Progenitor cell of endocrine pancreas (in vitro differentiated cells): ENCODE measurements at places on chromosomes 12 and 14. TPM values are rescaled to one million over a fixed set of nuclear protein-coding genes. Genes with fewer than 3 reads are reported as not detected.

- DNase-seq: no peak
Measured at GRCh38 chr12:84922693-84923092, 10.1 kb upstream of the SLC6A15 start.

- DNase-seq: no peak
Measured at GRCh38 chr14:89507926-89508460, 91.0 kb upstream of the FOXN3 start.

DNA sequence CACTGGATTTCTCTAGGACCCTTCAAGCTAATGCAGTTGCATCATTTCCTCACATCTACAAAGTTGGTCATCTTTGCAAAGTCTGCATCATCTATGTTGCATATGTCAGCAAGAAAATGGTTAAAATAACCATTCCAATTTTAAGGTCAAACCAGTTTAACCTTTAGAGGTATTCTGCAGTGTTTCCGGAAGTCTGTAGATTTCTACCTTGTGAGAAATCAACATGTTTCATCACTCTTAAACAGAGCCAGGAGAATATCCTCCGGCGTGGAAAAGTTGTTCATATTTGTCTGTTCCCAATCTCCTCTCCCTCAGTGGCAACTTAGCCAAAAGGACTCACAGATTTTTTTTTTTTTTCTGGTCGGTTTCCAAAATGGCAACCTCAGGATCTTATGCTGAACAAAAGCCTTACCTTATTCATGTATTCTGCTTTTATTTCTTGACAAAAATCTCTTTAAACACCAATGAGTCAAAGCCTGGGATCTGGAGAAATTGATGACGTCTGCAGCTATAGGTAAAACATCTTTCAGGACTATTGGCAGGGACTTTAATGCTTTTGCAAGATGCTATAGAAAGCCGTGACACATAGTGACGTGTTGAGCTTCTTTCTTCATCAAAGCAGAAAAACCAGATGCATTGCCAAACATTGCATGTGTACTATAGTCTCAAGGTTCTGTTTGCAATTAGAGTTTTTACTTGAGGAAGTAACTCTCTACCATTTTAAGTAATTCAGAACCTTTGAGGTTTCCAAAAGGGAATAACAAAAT lies 16.0 kb upstream of the CDK17 start:
- no peak for DNase-seq

GRCh38 chr12:79151956-79152355 lies 287.4 kb downstream of the SYT1 start:
- no peak for DNase-seq

DNA sequence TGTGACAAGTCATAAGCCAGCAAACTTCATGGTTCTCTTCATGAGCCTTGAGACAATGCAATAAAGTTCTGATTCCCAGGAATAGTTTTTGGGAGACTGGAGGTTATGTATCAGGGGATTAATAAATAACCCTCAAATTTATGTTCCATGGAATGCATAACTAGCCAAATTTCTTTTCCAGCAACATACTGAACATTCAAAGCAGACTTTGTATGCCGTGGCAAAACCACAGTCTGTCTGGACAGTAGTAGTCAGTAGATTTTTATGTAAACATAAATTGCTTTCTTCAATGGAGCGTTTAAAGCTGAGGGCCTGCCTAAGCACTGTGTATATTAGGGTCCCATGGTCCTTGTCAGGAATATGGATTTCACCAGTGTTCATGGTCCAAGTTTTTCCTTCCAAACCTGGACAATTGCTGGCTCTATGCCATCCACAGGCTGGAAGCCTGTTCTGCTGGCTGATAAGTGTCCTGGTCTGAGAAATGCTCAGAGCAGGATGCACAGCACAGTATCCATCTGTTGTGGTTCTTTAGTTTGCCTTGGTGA lies 144.9 kb downstream of the SRGAP1 start:
- DNase-seq: no peak

DNA sequence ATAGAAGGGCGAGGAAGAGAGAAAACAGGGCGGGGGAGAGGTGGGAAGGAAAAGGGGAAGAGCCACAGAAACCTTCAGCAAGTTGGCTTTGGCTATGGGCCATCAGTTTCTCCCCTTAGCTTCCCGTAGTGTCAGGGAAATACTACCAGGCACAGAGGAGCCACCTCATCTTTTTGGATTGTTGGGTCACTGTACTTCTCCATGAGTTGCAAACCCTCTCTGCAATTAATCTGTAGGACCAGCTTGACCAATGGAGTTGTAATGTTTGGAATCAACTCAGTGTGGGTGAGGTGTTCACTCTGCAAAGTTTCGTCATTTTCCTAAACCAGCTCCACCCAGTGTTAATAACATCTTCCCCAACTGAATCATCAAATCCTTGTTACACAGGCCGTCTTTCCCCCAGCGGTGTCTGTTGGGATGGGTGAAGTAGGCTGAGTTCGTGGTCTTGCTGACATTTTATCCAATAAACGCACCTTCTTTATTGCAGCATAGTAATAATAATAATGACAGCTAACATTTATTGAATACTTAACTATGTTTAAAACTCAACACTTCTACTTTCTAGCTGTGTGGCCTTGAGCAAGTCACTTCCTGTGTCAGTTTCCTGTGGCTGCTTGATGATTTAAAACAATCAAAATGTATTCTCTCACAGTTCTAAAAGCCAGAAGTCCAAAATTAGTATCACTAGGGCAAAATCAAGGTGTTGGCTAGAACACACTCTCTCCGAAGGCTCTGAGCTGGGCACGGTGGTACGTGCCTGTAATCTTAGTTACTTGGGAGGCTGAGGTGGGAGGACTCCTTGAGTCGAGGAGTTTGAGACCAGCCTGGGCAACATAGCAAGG lies 8.1 kb upstream of the GLTP start:
- no peak for DNase-seq

DNA sequence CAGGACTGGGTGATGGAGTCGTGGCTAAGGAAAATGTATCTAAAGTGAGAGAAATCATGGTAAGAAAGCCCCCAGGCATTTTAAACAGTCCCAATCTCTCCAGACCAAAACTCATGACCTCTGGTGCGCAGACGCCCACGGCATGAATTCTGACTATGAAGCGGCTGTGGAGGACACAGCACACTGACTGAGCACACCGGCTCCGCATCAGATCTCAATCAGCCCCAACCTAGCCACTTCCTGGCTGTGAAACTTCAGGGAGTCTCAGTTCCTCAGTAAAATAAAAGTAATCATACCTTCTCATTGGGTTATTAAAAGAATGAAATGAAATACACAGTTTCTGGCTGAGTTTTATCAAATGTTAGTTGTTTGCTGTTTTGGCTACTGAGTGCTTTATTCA lies 38.7 kb downstream of the SETD3 start:
- no peak for DNase-seq

DNA sequence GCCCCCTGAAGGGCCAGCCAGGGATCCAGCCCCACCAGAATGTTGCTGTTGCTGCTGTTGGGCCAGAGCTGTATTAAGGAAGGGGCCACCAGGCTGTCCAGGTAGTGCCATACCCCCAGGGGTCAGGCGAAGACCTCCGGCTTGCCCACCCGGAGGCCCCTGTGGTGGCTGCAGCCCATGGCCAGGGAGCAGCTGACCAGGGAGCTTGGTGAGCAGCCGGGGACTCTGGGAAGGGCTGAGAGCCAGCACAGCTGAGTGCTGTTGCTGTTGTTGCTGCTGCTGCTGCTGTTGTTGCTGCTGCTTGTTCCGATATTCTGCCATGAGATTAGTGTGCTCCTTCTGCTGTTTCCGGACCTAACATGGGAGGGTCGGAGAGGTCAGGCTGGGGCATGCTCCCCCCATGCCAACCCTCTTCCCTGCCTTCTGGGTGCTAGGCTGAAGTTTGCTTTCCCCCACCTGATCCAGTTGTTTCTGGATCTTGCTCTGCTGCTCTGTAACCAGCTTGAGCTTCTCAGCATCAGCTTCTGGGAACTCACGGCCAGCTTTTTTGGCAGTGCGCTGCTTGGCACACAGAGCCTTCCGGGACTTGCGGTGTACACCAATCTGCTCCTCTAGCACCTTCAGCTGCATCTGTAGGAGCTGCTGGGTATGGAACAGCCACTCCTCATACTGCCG lies 15.2 kb upstream of the PRKAG1 start:
- no peak for DNase-seq

- DNase-seq: no peak
Measured at GRCh38 chr14:55964821-55965220, 153.4 kb upstream of the PELI2 start.

GRCh38 chr14:80419345-80419744 lies 208.0 kb upstream of the DIO2 start:
- DNase-seq: no peak

DNA sequence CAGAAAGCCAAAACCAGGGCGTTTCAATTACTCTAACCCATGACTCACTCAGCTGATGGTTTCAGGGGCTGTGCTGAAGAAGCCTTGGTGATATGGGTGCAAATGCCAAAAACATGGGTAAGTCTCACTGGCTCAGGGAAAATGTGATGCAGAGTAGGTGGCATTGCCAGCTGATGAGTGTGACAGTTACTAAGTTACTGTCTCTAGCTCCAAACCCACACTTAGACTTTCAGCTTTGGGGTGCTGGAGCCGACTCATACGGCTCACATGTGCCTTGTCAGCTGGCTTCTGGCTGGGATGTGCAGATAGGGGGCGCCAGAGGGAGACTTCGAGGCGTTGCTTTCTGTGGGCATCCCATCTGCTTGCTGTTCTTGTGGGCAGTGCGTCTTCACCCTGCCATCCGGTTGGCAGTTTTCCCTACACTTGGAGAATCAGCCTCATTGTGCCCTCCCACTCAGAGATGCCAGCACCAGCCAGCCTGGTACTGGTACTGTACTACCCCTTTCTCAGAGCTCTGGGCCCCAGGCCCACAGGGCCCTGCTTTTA lies 11.1 kb upstream of the KRT7 start:
- DNase-seq: peak; percentile 42

DNA sequence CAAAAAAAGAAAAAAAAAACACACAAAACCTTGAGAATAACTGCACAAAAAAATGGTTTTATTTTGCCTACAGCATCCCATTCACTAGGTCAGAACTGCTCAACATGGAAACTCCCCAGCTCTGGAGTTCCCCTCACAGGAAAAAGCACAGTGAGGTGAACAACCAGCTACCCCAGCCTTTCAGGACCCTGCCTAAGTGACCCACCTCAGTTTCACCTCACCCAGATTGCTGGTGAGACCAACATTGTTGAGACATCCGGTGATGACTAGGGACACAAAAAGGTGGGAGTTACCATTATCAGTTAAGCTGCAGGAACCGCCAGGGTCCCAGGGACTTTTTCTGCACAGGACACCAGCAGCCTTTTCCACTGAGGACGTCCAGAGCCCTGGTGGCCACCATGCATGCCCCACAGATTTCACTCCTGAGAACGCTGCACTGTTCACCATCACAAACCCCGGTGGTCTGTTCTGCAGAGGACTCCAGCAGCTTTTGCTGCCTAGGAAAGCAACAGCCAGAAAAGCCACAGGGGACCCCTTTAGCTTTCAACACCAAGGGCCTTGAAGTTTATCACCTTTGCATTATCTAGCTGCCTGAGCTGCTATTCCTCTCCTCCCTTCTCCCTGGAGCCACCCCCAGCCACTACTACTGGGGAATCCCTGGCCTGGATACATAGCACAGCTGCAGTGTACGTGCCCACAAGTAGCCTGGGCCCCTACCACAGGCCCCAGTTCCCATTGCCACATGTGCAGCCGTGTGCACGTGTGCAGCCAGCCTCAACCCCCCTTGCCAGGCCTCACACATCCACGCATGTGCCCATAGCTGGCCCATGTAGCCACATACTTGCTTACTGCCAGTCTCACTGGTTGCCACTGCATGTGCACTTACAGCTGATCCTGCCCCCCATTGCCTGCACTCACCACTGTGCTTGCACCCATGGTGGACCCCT lies 62.5 kb upstream of the FAR2 start:
- DNase-seq: no peak

DNA sequence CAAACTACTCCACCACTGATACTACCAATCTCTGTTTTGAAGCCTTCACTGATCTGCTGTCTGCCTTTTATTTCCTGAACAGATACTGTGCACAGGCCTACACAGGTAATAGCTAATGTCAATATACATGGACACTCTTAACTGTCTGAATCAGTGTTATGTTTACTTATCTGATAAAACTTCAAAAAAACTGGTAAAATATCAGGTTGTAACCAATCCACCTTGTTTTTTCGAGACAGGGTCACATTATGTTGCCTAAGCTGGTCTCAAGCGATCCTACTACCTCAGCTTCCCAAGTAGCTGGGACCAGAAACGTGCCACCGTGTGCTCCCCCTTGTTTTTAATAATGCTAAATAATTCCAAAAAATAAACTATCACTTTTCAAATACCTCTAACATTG lies 43.5 kb downstream of the HECTD1 start:
- DNase-seq: no peak

DNA sequence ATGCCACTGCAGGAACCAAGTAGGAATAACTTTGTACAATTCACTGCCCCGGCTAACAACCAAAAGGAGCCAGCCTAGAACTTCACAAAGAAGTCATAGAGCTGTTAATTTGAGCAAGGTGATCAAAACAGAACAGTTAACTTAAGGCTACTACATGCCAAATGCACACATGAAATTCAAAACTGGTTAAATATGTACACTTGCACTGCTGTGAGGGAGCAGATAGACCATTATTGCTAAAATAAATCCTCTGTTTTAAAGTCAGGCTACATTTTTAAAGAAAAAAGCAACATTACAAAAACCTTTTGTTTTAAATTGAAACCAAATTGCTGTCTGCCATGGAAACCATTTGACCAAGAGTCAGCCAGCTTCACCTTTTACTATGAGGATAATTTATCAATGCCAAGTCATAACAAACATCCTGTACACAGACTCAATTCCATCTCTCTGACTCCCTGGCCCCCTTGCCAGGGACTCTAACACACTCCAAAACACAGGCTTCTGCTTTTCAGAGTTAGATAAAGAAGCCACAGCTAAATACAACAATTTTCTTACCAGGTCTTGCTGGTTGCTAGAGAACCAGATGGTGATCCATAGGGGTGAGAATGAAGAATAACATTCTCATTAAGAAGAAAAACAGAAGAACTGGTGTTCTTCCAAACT lies 84.0 kb downstream of the LRP6 start:
- DNase-seq: no peak

SLC6A15 gene
- total RNA-seq: 0.57 and 1.1 TPM in 2 replicates

MPHOSPH9 gene
- 36.7 and 39.3 TPM in 2 replicates for total RNA-seq

FITM1 gene
- 1.7 and 1.9 TPM in 2 replicates for total RNA-seq

IQSEC3 gene
- 1.4 and 2.5 TPM in 2 replicates for total RNA-seq

B3GNT4 gene
- 0.27 and 0.91 TPM in 2 replicates for total RNA-seq
